Spleen (tissue), 13 donors: ENCODE measurements at places on chromosomes 12 and 14. TPM values are rescaled to one million over a fixed set of nuclear protein-coding genes. Genes with fewer than 3 reads are reported as not detected.

The TGFB3 gene
- total RNA-seq = 15.7 TPM

The SUDS3 gene
- total RNA-seq = 61.6 TPM

The ADAM20 gene
- total RNA-seq = 2.5 TPM

GRCh38 chr12:4032924-4033615 is 159.9 kb upstream of the PARP11 start:
- H3K4me3 ChIP-seq = no peak overlapping the region
- no peaks in the 10 kb centered on the region for H3K27me3 ChIP-seq
- H3K4me1 ChIP-seq = peaks cover 6% of the 10 kb centered on the region
- H3K36me3 ChIP-seq = no peaks in the 10 kb centered on the region

DNA sequence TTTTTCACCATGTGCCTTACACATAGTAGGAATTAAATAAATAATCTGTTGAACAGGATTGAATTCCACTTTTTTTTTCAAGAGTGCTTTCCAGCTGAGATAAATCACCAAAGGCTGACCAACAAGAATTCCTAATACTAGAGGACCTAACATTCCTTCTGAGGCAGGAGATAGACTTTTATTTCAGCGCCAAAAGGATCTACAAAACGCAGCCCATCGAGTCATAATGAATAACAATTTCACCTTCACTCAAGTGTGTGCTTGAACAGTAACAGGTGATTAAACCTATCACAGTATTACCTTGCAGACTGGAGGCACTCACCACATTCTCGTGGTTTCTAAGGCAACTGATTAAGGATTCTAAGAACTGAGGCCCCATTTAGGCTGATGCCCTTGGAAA is 224.3 kb upstream of the ATP2B1 start:
- no peak overlapping the region for H3K27ac ChIP-seq
- H3K4me3 ChIP-seq = no peak overlapping the region
- no peaks in the 10 kb centered on the region for H3K27me3 ChIP-seq
- H3K36me3 ChIP-seq = no peaks in the 10 kb centered on the region

GRCh38 chr14:62956413-62956812 is 88.8 kb downstream of the KCNH5 start:
- H3K4me3 ChIP-seq = no peak overlapping the region
- H3K4me1 ChIP-seq = no peaks in the 10 kb centered on the region
- H3K27ac ChIP-seq = no peak overlapping the region
- no peak for DNase-seq

- no peak for DNase-seq
- no peak overlapping the region for H3K27ac ChIP-seq
- no peaks in the 10 kb centered on the region for H3K27me3 ChIP-seq
Observed at GRCh38 chr14:75240781-75241180, 37.8 kb upstream of the FOS start.

GRCh38 chr12:1197264-1198018 is 206.4 kb downstream of the ERC1 start:
- no peaks in the 10 kb centered on the region for H3K27me3 ChIP-seq
- H3K4me1 ChIP-seq = no peaks in the 10 kb centered on the region
- no peak overlapping the region for H3K27ac ChIP-seq
- no peak overlapping the region for H3K4me3 ChIP-seq
- H3K36me3 ChIP-seq = peaks cover 15% of the 10 kb centered on the region
